Right forelimb (tissue), 1 donor: ENCODE measurements at places on chromosomes 5 and 9.

DNA sequence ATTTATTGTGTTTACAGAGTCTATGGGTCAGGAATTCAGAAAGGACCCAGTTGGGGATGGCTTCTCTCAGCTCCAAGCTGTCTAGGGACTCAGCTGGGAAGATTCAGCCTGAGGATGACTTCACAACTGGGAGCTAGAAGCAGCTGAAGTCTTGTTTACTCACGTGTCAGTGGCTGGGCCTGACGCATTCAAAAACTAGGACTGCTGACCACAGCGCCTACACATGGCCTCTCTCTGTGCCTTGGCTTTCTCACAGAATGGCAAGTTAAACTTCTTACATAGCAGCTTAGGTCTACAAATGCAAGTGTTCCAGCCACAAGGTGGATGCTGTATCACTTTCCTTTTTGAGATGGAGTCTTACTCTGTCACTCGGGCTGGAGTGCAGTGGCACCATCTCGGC lies 16.3 kb upstream of the PPP2CA start:
- DNase-seq: no peak

DNA sequence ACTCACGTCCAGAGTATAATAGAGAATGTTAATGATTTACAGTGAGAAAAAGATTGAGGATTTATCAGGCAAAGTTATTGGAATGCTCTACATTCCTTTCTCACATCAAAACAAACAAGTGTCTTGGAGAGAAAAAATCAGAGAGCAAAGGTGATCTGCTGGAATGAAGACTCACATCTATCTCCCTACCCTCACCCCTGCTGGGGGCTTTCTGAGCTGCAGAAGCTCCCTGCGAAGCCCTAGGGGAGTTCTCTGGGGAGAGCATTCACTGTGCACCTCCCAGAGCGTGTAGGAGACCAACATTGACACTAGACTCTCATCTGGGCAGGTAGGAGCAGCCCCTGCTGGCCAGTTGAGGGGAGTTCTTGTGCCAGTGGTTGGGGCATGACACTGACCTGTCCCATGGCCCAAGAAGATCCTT lies 76.6 kb upstream of the ADAMTS16 start:
- no peak for DNase-seq

DNA sequence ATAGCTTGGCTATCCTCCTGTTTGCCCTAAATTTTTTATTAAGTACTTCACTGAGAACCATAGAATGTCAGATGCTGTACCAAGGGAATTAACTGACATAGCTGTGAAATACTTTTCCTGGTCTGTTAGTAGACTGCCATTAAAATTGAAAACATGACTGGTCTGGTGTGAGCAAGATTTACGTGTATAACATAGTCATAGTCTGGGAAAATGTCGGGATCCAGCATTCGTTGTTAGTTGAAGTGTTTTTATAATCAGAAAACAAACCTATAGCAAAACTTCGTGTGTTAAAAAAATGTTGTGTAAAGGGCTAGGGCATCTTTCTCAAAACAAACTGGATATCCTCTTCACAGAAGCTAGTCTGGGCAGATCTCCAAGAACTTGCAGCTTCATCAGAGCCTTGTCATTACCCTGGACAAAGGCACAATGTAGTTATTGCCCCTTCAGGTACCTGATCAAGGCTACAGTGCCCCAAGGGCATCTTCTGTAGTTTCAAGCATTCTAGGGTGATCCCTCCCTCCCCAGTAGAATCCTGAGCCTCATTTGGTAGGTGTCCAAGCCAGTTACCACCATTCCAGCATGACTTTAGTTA lies 454.2 kb upstream of the SGCD start:
- DNase-seq: no peak

GRCh38 chr5:72597456-72597948 lies 90.3 kb upstream of the ZNF366 start:
- no peak for DNase-seq

- DNase-seq: no peak
These were observed 416.4 kb upstream of the CD180 start for GRCh38 chr5:67612961-67613360.

DNA sequence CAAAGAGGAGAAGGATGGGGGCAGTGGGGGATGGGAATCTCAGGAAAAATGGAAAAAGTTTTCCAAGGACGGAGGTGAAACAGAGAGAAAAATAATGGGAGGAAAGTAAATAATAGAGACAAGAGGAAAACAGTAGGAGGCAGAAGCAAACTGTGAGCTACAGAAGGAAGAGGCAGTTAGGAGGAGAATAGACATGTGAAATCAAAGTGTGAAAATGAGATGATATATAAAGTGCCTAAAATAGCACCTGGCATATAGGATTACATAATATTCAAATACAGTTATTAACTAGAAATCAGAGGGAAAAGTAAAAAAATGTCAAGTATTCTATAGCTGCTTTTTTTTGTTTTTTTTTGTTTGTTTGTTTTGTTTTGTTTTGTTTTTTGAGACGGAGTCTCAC lies 44.0 kb upstream of the PLIN2 start:
- DNase-seq: no peak

GRCh38 chr9:134930398-134930797 lies 12.7 kb upstream of the FCN1 start:
- DNase-seq: no peak

GRCh38 chr5:80894083-80894482 lies 66.1 kb upstream of the RASGRF2 start:
- DNase-seq: no peak

- no peak for DNase-seq
These were observed 591.7 kb downstream of the CETN3 start for GRCh38 chr5:89817841-89818240.

DNA sequence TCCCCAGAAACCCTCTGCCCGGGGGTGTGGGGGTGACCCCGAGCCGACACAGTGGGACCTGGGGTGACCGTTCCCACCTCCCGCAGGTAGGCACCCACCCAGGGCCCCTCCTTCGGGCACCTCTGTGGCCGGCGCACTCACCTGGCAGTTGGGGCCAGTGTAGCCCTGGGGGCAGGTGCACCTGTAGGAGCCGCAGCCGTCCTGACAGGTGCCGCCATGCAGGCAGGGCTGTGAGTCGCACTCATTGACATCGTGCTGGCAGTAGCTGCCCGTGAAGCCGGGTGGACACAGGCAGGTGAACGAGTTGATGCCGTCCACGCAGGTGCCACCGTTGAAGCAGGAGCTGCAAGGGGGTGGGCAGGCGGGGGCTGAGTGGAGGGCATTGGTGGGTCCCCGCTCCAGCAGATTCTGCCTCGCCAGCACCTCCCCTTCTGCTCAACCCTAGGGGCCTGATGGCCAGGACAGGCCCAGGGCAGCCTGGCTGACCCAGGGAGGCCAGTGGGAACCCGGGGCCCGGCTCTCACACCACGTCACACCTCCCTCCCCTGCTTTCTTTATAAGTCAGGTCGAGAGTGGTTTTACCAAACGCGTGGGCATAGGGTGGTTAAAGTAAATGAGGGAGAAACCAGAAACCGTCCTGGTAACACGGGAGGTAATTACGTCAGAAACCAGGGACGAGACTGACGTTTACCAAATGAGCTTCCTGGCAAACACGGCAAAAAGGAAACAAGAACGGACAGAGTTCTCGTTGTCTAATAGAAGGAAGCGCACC lies 26.1 kb upstream of the SEC16A start:
- no peak for DNase-seq

- no peak for DNase-seq
These were observed 179.2 kb downstream of the RFK start for GRCh38 chr9:76215066-76215465.

DNA sequence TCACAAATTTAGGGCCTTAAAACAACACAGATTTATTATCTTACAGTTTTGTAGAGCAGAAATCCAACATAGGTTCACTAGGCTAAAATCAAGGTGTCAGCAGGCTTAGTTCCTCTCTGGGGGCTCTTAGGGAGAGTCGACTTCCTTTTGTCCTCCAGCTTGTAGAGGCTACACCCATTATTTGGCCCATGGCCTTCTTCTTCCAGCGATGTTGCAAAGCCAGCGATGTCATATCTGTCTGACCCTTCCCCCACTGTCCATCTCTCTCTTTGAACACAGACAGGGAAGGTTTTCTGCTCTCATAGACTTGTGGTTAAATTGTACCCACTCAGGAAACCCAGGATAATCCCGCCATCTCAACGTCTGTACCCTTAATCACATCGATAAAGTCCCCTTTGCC lies 60.3 kb upstream of the SHB start:
- DNase-seq: no peak

- no peak for DNase-seq
These were observed 49.5 kb downstream of the EGFLAM start for GRCh38 chr5:38307845-38308244.

GRCh38 chr5:53545744-53546143 lies 14.7 kb upstream of the NDUFS4 start:
- no peak for DNase-seq

- DNase-seq: no peak
These were observed 25.9 kb upstream of the ZFAND5 start for GRCh38 chr9:72390907-72391306.
